Osteoblast (primary cell): ENCODE measurements at places on chromosomes 6 and 20. TPM values are rescaled to one million over a fixed set of nuclear protein-coding genes. Genes with fewer than 3 reads are reported as not detected.

- H3K4me1 ChIP-seq: no peaks in the 10 kb centered on the region
- H3K27ac ChIP-seq: no peak overlapping the region
- no peaks in the 10 kb centered on the region for H3K36me3 ChIP-seq
- H3K27me3 ChIP-seq: no peaks in the 10 kb centered on the region
These were observed 261.7 kb upstream of the NOX3 start for GRCh38 chr6:155717374-155717773.

- H3K27me3 ChIP-seq: no peaks in the 10 kb centered on the region
- no peak overlapping the region for H3K4me3 ChIP-seq
- H3K27ac ChIP-seq: peak overlapping the region; percentile 29
- DNase-seq: no peak
- peaks cover 54% of the 10 kb centered on the region for H3K4me1 ChIP-seq
- H3K36me3 ChIP-seq: peaks cover 18% of the 10 kb centered on the region
These were observed 103.1 kb downstream of the DST start for GRCh38 chr6:56539527-56540105.

- H3K27me3 ChIP-seq: no peaks in the 10 kb centered on the region
- H3K27ac ChIP-seq: peak overlapping the region; percentile 12
- DNase-seq: no peak
- no peak overlapping the region for H3K4me3 ChIP-seq
These were observed 441.7 kb upstream of the JARID2 start for GRCh38 chr6:14804001-14804784.

DNA sequence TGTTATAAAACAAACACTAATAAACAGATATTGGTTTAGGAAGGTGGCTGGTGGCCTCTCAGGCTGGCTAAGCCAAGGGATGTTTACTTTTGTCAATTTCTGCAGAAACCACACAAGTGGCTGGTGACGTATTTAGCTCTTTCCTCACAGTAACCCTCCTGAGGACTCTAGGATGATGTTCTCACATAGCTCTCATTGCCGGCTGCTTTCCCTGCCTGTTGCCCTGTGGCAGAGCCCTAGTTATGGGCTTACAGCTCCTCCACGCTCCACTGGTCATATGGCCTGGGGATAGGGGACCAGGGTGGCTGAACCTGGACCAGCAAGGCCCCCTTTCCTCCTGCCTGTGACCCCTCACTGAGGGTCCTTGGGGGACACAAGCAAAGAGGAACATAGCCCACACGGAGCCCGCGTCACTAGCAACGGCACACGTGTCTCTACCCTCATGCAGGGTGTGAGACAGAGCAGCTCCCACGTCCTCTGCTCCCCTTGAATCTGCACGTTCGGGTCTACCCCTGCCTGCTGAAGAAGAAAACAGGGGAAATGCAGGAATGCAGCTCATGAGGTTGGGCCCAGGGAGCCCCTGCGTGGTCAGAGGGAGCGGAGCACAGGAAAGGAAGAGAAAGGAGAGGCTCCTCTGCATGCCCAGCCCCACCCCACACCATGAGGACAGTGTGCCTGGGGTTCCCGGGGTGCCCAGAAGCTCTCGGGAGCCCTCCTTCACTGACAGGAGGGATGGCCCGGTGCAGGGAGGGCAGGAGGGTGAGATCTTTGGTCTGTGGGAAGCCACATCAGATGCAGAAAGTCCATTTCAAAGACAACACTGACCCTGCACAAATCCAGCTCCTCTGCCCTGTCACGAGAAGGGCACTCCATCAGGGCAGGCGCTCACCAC lies 13.9 kb downstream of the RAMACL start:
- peak overlapping the region; percentile 1 for H3K4me3 ChIP-seq
- H3K36me3 ChIP-seq: no peaks in the 10 kb centered on the region
- peaks cover 13% of the 10 kb centered on the region for H3K4me1 ChIP-seq
- H3K27me3 ChIP-seq: no peaks in the 10 kb centered on the region
- peak; percentile 89 for DNase-seq
- H3K27ac ChIP-seq: peak overlapping the region; percentile 84

DNA sequence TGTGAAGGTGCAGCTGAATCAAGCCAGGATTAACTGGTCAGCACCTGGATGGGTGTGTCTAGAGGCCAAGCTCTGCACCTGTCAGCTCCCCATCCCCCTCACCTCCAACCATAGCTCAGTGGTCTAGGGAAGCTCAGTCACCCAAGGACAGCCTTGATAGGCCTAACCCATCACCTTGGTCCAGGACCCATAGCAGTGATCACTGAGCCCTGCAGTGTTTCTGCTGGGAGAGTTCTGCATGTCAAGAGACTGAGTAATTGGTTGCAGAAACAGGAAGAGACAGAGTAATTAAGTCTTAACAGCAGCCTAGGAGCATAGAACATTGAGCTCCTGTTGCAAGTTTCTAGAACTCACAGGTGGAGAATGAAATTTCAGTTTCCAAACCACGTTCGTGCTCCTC lies 18.7 kb upstream of the RALGAPB start:
- no peak overlapping the region for H3K27ac ChIP-seq
- H3K27me3 ChIP-seq: no peaks in the 10 kb centered on the region
- peaks cover 5% of the 10 kb centered on the region for H3K36me3 ChIP-seq
- no peak for DNase-seq

ZBTB46 gene
- total RNA-seq: under 0.01 and 0.36 TPM in 2 replicates

DNA sequence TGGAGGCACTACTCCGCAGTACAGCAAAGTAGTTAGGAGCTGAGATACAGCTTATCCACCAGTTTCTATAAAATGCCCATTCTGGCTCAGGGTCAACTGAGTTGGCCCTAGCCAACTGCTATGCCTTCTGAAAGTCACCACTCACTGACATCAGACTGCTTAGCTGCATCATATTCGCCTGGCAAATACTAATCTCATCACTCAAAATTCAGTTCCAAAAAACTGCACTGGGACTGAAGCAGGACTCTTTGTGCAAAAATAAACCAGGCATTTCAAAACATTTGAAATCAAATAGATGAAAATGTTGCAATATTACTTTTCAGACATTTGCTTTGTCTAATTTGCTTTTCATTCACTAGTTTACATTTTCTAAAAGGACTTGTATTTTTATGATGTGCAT lies 230.0 kb downstream of the ALDH8A1 start:
- no peak for DNase-seq
- H3K36me3 ChIP-seq: no peaks in the 10 kb centered on the region
- H3K27ac ChIP-seq: no peak overlapping the region
- H3K27me3 ChIP-seq: no peaks in the 10 kb centered on the region
- H3K4me3 ChIP-seq: no peak overlapping the region

FOXQ1 gene
- total RNA-seq: 0.59 and 2.5 TPM in 2 replicates

DNA sequence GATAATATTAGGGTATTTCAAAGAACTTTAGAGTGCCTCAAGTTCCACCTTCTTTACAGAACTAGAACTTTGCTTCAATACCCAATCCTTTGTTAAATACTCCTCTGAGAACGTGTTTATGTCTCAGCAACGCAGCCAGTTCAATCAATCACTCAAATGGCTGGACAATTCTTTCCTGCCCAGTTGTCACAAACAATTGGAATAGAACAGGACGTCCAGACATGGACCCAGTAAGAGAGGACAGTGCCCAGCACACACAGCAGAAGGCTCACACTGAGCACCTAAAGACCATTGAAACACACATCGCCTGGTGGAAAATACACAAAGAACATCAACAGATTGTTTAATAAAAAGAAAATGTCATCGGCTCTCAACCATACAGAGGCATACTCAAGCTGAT lies 140.6 kb downstream of the TTLL2 start:
- H3K4me3 ChIP-seq: no peak overlapping the region
- H3K27ac ChIP-seq: no peak overlapping the region
- no peaks in the 10 kb centered on the region for H3K27me3 ChIP-seq
- no peak for DNase-seq

DNA sequence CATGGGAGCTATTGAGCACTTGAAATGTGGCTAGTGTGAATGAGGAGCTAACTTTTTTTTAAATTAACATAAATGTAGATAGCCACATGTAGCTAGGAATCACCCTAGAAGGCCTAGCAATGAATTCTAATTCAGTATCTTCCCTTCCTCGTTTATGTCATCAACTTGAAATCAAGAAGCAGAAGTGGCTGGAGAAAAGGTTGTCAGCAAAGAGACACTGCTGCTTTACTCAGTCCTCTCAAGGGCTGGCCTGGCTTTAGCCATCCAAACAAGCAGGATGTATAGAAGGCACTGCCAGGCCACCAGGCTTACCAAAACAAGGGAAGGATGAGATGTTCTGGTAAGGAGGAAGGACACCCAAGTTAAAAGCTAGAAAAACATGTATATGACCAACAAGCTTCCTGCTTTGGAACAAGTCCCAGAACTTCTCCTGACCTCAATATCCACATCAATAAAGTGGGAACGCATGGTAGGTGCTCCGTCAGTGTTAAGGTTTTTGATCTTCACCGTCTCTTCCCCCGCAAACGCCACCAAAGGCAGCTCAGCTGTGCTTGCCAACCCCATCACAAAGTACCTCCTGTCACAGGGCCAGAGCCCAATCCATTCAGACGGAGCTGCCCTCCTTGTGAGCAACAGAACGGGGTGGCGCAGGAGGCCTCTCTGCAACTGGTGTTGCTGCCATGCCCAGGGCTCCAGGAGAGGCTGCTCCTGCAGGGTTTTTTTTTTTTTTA lies 235.8 kb upstream of the RIN2 start:
- H3K4me1 ChIP-seq: no peaks in the 10 kb centered on the region
- no peak for DNase-seq
- H3K4me3 ChIP-seq: no peak overlapping the region

DNA sequence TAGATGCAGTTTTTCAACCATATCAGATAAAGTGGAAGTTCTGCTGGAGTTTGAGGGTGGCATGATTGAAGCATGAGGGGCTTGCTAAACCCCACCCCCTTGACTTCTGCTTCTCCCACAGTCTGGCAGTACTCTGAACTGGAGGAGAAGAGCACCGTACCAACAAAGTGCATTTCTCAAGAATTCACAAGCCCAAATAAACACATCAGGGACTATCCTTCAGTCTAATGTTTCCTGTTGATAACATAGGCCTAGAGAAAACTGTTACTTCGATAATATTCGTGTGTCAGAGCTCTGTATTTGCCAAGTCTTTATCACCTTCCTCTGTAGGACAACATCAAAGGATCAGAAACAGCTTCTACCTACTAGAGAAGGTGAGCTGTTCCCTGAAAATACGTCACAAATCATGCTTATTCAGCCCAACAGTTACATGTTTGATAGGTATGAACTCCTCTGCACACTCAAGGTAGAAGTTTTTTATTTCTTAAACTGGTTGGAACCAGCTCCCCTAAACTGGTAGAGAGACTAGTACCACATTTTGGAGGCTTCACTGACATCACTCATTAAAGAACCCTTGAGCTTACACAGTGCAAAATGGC lies 153.2 kb upstream of the PRND start:
- DNase-seq: no peak
- H3K27me3 ChIP-seq: no peaks in the 10 kb centered on the region
- H3K27ac ChIP-seq: no peak overlapping the region
- no peak overlapping the region for H3K4me3 ChIP-seq
- H3K36me3 ChIP-seq: no peaks in the 10 kb centered on the region

KCNK17 gene
- total RNA-seq: not detected in 2 replicates
